ENCODE measurements at places on chromosomes 11 and 22.

DNA sequence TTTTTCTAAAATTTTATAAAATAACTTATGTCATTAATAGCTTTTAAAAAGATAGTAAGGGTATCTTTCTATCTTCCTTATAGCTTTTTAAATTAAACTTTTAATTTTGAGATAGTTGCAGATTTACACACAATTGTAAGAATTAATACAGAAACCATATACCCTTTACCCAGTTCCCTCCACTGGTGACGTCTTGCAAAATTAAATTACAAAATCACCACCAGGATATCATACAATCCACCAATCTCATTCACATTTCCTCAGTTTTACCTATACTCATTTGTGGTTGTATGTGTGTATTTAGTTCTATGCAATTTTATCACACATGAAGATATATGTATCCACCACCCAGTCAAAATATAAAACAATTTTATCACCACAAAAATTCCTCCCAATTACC lies 10.0 kb downstream of the SBF2 start:
- no peak for DNase-seq

GRCh38 chr11:122339436-122340060 lies 223.5 kb upstream of the BLID start:
- no peak for DNase-seq

- no peak for DNase-seq
Measured at GRCh38 chr11:92253945-92254344, 29.3 kb downstream of the FAT3 start.

DNA sequence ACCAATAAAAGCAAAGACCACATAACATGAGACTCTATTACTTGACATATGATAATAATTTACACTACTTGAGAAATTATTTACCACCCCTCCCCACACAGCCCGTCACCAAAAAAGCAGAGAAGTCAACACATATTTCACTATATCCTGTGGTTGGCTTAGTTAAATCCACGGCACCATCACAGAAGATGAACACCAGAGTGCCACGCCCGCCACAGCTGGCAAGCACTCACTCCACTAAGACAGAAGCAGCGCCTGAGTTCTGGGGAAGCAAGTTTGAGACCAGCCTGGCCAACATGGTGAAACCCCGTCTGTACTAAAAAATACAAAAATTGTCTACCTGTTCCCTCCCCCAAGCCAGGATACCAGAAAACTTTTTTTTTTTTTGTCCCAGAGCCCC lies 53.1 kb downstream of the PACSIN2 start:
- no peak for DNase-seq

GRCh38 chr22:36201630-36202319 lies at the start of gene APOL4:
TSS of gene APOL4 (minus strand) at chr22:36201809. CDS start at chr22:36201734, 75 bp downstream.
- DNase-seq = no peak

- no peak for DNase-seq
Measured at GRCh38 chr11:76600124-76600655, 70.4 kb downstream of the LRRC32 start.

DNA sequence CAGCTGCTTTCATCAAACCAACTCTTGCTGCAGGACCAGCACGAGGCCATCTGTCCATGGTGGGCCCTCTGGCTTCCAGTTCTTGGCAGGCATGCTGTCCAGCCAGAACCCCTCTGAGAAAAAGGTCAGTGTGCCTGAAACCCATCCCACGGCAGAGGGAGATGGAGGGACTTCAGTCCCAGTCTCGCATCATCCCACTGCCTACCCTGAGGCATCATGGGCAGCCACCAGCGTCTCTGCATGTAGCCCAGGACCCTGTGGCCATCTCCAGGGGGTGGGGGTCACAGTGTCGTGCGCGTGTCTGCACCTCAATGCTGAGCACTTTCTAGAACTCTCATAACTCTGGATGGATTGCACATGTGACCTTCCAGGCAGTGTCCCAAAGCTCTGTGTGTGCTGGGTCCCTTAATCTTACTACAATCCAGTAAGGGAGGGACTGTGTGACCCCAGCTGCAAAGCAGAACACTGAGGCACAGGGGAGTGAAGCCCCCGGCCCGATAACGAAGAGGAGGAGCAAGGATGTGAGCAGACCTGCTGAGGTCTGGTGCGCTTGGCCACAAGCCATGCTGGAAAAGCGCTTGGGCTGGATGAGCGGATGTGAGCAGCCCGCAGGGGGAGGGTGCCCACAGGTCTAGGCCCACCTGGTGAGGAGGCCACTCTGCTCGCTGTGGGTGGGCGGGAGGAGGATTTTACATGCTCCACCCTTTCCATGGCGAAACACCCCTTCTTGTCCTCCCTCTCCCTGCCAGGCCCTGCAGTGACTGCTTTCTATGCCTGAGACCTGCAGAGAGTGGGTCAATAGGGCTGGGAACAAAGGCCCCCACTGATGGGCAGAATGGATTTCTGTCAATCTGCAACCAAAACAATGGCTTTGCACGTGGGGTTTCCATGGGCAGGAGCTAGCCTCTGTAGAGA lies 1401.0 kb downstream of the BRD1 start:
- no peak for DNase-seq

DNA sequence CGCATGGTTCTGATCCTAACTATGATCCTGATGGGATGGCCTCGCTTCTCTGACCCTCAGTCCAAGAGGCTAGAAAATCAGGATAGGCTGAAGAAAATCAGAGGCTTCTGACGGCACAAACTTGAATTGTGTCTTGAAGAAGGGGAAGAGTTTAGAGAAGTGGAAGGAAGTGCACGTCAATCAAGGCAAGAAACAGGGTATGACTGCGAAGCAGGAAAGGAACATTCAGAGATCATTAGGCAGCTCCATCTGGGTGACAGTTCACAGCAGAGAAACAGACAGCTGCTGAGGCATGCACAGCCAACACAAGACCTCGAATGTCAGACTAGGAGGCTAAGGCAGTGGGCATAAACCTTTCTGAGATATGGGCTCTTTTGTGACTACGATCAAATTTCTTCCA lies 29.3 kb downstream of the CLPB start:
- DNase-seq = no peak

GRCh38 chr11:101620026-101620425 lies 36.2 kb upstream of the TRPC6 start:
- DNase-seq = no peak

GRCh38 chr22:31241200-31241599 lies 29.1 kb downstream of the LIMK2 start:
- no peak for DNase-seq

DNA sequence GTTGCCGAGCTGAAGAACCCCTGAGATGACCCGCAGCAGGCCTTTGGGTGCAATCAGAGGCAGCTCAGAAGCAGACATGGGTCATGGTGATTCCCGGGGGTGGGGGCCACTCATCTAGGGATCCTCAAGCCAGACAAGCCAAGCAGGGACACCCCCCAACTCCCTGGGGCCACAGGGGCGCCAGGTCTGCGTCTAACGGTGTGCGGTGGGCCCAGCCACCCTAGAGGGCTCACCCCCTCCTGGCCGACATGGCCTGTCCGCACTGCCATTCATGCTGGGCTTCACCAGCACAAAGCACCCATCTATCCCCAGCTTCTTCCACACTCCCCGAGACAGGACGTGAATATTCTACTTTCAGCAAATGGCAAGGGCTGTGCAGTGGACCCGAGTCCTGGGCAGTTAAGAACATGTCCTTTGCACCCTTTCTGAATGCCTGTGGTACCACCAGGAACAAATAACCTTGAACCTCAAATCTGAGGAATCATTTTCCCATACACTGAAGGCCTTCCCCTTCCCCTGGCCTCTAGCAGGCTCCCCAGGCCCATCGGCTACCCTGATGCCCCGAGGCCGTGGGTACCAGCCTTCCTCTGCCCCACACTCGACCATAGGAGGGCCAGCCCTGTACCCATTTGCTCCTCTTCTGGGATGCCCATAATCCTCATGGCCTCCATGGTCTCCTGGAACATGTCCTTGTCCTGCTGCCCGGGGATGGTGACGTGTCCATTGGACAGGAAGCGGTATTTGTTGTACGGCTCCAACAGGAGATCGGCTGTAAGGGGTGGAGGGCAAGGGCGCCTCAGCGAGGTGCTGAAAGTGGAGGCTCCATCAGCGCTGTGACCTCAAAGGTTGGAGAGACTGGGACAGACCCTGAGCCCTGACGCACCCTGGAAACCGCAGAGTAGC lies 66.9 kb downstream of the APOL1 start:
- DNase-seq = no peak

- peak; percentile 48 for DNase-seq
Measured at GRCh38 chr11:73991471-73992006, 8.9 kb upstream of the UCP2 start.

- DNase-seq = no peak
Measured at GRCh38 chr11:123671534-123671933, 17.1 kb upstream of the SCN3B start.

- no peak for DNase-seq
Measured at GRCh38 chr11:46402957-46403902, 11.7 kb upstream of the CHRM4 start.

DNA sequence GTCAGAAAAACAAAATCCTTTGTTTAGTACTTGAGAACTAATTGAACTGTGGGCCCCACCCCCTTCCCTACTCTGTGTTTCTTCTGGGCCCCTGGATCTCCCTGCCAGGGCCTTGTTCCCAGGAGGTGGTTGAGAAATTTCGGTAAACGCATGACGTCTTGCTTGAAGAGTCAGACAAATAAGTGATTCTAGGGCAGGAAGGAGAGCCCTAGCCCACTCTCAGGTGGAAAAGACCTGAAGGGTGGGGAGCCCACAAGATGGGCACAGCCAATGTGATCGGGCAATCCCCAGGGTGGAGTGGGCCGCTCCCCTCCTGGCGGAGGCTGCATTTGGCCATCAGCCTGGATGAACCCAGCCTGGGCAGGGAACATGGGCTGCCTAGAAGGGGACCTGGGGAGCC lies 16.8 kb upstream of the P2RY2 start:
- DNase-seq = no peak
